Liver (tissue), 10 donors: ENCODE measurements at places on chromosomes 13 and 19. TPM values are rescaled to one million over a fixed set of nuclear protein-coding genes. Genes with fewer than 3 reads are reported as not detected.

The ONECUT3 gene
- total RNA-seq: not detected

The ZNF230 gene
- 2.1 TPM for total RNA-seq

The RYR1 gene
- total RNA-seq: 0.70 TPM

The XPO4 gene
- 11.8 TPM for total RNA-seq

The ZNF709 gene
- total RNA-seq: 1.9 TPM

The OLFM2 gene
- total RNA-seq: 1.1 TPM

The NLRP4 gene
- total RNA-seq: not detected

The PTH2 gene
- not detected for total RNA-seq

The PLK5 gene
- total RNA-seq: not detected

The PBX4 gene
- total RNA-seq: 0.19 TPM

DNA sequence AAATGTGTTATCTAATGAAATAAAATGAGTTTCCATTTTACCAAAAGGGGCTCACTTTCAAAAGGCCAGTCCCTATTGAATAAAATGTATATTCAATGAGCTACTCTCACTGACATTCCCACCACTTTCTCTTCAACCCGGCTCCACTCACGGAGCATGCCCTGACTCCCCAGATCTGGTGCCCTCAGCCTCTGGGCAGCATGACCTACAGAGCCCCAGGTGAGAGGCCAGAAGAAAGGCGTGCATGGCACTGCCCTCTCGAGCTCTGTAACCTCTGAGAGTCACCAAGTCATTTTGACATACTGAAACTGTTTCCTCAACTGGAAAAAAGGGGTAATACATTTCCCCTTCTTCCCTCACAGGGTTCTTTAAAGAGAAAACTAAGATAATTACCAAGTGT, 25.2 kb upstream of the SIAH3 start:
- no peak for DNase-seq

DNA sequence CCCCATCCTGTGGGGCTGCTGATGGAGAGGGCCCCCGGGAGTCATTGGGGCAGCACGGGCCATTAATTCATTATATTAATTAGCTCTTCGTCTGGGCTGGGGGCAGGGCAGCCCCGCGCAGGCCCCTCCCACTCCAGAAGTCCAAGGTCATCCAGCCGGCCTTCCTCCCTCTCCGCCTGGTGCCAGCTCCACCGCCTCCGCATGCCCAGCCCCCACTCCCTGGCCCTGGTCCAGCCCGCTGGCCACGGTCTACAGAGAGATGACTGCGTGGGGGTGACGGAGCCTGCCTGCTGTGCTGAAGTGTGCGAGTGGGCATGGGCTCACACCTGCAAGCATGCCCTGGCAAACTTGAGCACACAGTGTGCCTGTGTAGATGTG, 8.8 kb downstream of the IGLON5 start:
- no peak for DNase-seq

- no peak for DNase-seq
Measured at GRCh38 chr13:109151255-109151654, 521.8 kb downstream of the MYO16 start.

DNA sequence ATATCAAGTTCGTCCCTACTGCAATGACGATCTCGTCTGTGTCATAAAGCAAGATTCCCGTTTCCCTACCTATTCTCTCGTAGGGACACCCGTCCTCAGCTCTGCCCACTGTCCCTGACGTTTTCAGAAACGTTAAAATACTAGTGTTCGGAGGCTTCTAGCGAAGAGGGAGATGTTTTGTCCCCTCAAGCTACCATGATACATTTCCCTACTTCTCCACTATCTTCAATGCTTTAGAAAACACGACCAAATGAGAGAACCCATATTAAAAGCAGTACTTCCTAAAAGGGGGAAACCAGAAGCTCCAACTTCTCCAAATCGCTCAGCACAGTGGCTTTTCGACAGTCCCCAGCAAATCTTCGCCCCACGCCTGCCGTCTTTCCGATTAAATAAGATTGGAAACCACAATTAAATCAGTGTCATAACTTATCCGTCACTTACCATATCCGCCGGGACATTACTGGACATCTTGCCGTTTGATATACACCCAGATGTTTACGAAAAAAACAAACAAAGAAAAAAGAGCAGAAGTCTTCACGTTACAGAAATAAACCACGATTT, 1.3 kb downstream of the UBL3 start:
- peak; percentile 43 for DNase-seq

DNA sequence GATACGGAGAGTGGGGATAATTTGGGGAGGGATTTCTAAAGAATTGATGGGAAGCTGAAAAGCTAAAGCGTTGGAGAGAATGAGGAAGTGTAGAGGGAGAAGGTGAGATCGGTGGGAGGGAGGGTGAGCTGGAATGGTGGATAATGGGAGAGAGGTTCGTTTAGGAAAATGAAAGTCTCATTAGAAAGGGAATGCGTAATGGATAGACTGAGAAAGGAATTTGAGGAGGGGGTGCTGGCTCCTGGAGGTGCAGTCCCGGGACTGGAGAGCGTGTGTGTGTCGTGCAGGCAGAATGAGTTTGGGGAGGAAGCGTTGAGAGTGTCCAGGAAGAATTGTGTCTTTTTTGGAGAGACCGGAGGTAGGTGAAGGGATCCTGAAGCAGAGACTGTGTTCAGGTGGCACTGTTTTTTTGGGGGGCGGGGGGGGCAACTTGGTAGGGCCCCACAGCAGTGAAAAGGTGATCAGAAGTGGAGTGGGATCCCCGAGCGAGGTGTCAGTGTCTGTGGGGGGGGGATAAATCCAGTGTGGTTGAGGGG, 1.4 kb downstream of the ACTN4 start:
- no peak for DNase-seq

GRCh38 chr13:114071410-114071809, 61.0 kb downstream of the RASA3 start:
- DNase-seq: no peak

DNA sequence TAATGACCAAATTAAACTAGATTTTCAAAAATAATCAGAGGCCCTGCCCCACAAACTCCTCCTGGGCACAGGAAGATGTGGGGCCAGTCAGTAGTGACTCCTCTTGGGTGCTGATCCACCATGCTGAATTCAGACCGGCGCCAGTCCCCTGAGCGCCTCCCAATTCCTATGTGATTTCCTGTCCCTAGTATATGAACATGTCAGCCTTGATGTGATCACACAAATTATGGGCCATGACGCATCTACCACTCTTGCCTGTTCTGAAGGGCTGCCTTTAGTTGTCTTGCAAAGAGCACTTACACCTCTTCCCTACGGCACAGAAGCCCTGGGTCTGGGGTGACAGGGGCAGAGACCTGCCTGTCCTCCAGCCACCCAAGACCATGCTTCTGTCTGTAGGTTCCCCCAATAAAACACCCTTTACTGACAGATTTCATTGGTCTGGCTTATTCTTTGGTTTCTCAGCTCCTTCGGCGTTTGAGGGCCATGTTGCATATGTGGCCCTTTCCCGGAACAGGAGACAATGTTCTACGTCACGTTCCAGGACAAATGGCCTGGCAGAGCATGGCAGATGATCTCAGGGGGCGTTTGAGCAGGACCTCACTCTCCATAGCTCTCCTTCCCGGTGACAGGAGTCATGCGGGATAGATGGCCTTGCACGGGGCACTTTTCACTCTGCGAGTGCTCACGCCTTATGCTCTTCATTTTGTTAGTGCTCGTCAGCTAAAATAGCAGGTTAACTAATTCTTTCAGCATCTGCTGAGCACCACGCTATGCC, 5.6 kb upstream of the ATP11A start:
- DNase-seq: no peak

DNA sequence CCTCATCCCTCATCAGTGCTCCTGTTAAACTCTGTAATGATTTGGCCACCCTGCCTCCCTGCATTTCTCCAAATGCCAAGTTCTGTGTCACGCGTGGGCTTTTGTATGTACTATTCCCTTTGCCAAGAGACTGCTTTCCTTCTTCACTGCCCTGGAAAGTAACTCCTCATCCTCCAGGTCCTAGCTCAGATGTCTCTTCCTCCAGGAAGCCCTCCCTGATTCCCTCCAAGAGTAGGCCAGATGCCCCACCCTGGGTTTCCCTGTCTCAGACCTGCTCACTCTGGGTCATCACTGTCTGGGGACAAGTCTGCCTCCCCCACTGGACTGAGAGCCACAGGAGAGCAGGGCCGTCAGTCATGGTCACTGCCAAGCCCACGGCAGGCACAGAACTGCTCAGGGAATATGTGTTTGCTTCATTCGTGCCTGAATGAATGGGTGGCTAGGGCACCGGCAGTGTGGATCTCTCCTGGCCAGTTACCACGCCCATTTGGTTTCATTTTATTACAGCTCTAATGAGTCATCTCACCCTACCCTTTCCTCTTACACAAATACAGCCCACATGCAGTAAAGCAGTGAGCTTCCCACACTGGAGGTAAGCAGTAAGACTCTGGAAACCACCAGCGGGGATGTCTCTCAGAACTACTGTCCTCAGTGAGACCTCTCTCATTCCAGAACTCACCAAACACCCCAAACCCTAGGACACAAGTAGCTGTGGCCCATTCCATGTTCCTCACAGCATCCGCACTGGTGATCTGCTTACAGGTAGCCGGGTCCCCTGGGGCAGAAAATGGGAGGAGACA, 12.1 kb upstream of the GPR4 start:
- no peak for DNase-seq

DNA sequence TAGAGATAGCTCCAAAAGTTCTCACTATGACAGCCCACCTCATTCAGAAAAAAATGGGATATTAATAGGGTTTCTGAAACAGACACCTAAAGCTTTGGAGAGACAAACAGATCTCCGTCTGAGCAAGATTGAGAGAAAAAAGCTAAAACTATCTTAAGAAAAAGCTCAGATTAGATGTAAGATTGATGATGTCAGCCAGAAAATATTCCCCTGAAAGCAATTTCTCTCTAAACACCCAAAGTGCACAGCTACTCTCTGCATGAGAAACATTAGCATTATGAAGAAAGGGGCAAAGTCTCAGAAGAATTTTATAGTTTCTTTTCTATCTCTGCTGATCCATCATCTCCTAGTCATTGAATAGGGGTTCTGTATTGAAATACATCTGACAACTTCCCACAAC, 148.9 kb downstream of the ZNF737 start:
- DNase-seq: no peak

DNA sequence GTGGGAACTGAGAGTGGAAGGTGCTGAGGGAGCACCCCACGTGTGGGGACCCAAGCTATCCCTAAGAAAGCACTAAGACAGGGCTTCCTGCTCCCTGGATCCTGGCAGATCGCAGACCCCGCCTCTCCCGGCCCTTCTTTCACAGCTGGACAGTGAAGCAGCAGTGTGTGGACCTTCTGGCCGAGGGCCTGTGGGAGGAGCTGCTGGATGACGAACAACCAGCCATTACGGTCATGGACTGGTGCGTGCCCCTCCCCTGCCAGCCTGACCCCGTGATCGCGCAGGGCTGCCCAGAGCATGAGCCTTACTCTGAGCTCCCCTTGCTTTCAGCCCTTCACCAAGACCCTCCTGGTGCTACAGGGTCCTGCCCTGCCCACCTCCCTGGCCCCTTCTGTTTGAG, 2.3 kb downstream of the NCCRP1 start:
- no peak for DNase-seq

DNA sequence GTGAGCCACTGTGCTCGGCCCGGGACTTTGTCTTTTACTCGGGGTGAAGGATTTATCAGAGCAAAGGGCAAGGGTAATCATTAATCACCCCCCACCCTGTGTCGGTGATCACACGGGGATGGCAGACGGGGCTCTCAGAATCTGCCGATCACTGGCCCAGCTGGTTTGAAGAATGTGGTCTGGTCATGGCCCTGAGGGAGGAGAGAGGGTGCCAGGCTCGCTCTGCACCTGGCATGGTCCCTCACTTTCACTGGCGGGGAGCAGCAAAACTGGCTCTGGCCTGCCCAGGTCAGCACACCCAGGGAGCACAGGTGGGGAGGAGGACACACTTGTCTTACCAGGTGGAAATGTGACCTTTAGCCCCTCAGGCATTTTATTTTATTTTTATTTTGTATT, 10.2 kb downstream of the REEP6 start:
- no peak for DNase-seq

GRCh38 chr19:39913682-39914333, 20.6 kb downstream of the FCGBP start:
- DNase-seq: no peak

- DNase-seq: no peak
Measured at GRCh38 chr13:108409730-108410129, 140.2 kb downstream of the TNFSF13B start.

DNA sequence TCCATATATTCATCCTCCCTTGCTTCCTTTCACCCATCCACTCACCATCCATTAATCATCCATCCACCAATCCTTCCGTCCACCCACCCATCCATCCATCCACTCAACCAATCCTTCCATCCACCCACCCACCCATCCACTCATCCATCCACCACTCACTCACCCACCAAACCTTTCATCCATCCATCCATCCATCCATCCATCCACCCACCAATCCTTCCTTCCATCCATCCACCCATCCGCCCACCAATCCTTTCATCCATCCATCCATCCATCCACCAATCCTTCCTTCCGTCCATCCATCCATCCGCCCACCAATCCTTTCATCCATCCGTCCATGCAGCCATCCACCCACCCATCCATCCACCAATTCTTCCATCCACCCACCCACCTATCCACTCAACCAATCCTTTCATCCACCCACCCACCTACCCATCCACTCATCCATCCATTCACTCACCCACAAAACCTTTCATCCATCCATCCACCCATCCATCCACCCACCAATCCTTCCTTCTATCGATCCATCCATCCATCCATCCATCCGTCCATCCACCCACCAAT, 3.0 kb downstream of the SBK3 start:
- DNase-seq: no peak

DNA sequence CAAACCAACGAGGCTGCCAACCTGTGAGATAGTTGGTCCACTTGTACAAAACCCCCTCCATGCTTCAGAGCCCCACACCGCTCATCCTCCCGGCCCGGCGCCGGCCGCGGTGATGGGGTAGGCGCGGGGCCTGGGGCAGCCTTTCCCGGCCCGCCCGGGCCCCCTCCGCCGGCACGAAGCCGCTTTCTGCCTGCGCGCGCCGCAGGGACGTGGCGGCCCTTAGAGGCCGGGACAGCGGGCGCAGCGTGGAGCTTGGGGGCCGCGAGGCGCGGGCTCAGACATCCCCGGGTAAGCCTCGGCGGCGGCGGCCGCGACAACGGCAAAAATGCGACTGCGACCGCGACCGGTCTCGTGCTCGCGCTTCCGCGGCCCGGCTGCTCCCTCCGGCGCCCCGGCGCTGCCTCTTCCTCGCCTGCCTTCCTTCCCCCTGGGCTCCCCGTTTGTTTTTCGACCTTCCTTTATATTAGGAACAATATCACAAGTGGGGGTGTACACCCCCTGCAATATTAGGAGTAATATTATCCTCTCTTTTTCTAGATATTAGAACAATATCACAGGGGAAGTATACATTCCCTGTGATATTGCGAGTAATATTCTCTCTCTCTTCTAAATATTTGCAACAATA, 53.9 kb upstream of the CEACAM21 start:
- DNase-seq: no peak

DNA sequence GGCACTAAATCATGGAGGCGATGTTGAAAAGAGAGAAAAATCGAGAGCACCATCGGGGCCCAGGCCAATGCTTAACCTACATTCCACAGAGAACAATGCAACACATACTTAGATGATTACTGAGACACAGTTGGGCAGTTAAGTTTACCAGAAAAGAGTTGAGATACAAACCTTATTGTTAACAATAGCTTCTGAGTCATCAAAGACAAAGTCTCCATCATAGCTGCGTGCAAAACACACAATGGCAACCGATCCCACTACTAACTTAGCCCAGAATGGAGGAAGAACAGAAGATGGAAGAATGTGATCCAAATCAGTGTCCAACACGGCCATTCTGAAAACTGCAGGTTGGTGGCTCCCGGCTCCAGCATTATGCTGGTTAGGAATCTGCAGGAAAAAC, 6.2 kb downstream of the TMTC4 start:
- no peak for DNase-seq

GRCh38 chr13:44763615-44764301, 187.6 kb upstream of the TSC22D1 start:
- no peak for DNase-seq

GRCh38 chr19:53041366-53041765, 3.2 kb upstream of the ERVV-2 start:
- DNase-seq: no peak
